ENCODE measurements at places on chromosomes 16 and 17.

DNA sequence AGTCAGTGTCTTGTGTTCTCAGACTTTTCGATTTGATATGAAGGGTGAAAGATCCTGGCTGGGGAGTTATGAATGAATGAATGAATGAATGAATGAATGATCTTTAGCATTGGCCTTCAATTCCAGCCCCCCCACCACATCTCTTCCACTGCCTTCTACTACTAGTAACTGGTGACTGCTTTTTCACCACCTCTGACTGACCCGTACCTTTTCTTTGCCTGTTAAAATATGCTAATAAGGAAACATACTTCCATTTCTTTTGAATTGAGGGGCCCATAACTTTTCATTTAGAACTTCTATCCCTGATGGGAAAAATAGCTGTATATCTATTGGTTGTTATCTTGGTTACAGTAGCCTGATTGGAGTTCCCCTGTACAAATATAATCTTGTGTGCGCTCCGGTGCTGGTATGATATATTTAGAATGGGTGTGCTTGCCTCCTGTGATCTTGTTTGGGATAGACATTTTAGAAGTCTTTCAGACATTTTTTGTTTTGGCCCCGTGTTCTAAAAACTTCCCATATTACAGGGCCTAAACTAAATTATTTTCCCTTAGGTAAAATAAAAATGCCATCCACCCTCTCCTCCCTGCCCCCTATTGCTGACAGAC, 3.4 kb downstream of the LYRM1 start:
- DNase-seq: no peak

- DNase-seq: no peak
Observed at GRCh38 chr16:67666559-67667452, at the start of the genes C16orf86 and ENKD1. Gene C16orf86 (plus strand): TSS chr16:67666814. CDS start chr16:67666971, 157 bp downstream. Gene ENKD1 (minus strand): TSS chr16:67666750. CDS start chr16:67666442, 308 bp downstream.

DNA sequence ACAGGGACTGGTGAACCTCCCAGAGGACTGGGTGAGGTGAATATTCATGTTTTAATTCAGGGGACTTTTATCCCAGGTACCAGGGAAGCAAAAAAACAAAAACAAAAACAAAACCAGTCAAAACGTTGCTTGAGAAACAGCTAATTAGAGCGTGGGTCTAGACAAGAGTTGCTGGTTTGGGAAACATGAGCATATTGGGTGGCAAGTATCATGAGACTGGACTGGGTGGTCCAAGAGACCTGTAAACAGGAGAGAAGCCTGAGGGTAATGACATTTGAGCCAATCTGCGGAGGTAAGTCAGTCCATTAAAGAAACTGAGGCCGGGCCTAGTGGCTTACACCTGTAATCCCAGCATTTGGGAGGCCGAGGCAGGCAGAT, 11.5 kb upstream of the BPTF start:
- no peak for DNase-seq

DNA sequence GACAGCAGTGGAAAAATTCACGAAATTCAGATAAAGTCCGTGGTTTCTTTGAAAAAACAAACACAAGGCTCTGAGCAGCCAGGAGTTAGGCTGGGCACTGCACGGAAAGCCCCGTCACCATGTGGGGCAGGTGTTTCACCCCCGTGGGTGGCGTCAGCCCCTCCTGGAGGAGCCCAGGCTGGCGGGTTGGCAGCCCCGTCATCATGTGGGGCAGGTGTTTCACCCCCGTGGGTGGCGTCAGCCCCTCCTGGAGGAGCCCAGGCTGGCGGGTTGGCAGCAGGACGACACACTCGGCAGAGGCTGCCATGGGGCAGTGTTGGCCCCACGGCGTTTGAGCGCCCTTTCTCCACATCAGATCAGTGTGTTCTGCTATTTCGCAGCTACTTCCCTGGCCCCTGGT, 38.1 kb downstream of the ACSF3 start:
- no peak for DNase-seq

DNA sequence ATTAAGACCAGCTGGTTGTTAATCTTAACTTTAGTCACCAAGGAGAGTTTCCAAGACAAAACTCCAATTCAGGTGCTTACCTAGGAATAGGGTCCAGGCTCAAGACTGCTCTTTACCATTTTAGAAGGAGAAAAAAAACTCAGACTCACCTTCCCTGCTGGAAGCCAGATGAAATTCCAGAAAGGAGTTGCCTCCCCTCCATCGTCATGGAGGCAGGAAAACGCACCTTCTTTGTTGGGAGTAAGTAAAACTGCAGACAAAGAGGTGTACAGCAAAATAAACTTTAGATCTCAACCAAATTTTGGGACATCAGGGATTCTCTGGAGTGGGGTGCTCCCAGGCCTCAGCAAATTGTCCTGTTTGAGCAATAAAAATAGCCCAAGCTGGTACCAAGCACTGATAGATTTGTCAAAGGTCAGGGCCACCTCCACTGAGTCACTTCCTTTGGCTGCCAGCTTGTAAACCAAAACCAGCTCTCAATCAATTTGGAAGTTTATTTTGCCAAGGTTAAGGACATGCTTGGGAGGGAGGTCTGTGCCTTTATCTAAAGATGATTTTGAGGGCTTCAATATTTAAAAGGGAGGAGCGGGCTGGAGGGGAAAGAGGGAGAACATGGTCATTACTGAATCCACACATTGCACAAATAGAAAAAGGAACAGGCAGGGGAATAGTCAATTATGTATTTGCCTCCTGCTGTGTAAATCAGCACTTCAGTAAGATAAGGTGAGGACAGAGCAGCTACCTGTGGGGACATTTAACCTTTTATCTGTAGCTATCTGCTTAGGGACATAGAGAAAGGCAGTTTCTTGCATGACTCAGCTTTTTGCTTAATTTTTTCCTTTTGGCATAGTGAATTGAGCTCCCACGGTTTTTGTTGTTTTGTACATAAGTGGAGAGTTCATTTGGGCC, 1.5 kb upstream of the ALDH3A2 start:
- no peak for DNase-seq

DNA sequence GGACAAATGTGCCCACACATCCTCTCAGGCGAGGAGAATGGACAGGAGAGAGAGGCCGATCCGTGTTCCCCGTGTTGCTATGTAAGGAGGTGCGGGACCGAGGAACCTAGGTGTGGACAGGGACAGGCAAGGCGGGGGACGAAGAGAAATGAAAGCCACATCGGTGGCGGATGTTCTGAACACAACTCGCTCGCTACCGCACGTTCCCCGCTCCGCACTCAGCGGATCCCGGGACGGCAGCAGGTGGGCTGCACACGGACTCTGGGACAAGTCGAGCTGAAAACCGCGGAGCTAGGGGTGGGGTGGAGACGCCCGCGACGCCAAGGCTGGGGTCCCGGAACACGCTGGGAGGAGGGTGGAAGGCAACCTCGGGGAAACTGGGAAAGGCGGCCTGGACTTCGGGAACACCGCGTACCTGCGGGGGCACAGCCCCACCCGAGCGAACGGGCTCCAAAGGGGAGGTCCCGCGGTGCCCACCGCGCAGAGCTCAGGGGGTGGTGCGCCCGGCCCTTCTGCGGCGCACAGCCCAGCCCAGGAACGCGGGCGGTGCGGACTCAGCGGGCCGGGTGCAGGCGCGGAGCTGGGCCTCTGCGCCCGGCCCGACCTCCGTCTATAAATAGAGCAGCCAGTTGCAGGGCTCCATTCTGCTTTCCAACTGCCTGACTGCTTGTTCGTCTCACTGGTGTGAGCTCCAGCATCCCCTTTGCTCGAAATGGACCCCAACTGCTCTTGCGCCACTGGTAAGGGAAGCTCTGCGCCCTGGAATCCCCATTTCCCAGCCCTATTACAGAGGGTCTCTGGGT, at the start of gene MT1E:
Gene MT1E (plus strand): TSS at position 642 of the 803 bp plus-strand sequence. CDS start 71 bp downstream, at position 713.
- DNase-seq: no peak

GRCh38 chr16:27595475-27595874, 45.5 kb downstream of the KATNIP start:
- DNase-seq: no peak

GRCh38 chr16:2206780-2207433, 1.7 kb downstream of the MLST8 start:
- no peak for DNase-seq

- DNase-seq: no peak
Observed at GRCh38 chr17:27549251-27549893, 81.6 kb upstream of the LGALS9 start.

DNA sequence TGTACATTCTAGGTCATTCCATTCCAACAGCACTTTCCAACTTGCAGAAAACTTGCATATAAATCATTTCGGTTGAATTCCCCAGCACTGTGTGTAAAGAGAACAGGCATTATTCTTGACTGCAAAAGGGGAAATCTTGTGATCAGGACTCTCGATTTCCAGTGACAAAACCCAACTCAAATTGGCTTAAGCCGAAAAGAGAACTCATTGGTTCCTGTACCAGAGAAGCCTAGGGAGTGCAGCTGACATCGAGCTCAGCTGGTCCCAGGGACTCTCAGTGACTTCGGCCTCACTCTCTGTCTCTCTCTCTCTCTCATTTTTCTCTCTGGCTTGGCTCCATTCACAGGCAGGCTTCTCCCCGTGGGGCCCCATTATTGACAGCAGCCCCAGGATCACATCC, 30.7 kb downstream of the CD300LF start:
- no peak for DNase-seq

Data from smooth muscle cell of the brain vasculature (primary cell).